ENCODE measurements at places on chromosomes 11 and 22. TPM values are rescaled to one million over a fixed set of nuclear protein-coding genes. Genes with fewer than 3 reads are reported as not detected.

DNA sequence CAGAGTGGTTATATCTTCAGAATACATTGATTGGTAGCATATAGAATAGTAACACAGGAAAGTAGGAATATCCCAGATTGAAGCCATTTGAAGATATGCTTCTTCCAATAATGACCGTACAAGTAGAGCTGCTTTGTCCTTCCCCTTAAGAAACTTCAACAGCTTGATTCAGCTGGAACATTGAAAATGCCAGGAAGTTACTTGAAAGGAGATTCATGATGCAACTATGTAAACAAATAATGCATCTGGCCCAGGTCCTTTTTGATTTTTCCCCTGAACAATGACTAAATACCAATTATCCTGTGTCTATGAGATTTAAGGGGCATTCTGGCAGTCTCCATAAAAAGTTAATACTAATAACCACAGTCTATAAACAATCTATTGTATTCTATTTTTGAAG, 3.0 kb downstream of the DKK3 start:
- DNase-seq = no peak

- no peak for DNase-seq
These were observed 56.1 kb upstream of the FADD start for GRCh38 chr11:70146895-70147520.

DNA sequence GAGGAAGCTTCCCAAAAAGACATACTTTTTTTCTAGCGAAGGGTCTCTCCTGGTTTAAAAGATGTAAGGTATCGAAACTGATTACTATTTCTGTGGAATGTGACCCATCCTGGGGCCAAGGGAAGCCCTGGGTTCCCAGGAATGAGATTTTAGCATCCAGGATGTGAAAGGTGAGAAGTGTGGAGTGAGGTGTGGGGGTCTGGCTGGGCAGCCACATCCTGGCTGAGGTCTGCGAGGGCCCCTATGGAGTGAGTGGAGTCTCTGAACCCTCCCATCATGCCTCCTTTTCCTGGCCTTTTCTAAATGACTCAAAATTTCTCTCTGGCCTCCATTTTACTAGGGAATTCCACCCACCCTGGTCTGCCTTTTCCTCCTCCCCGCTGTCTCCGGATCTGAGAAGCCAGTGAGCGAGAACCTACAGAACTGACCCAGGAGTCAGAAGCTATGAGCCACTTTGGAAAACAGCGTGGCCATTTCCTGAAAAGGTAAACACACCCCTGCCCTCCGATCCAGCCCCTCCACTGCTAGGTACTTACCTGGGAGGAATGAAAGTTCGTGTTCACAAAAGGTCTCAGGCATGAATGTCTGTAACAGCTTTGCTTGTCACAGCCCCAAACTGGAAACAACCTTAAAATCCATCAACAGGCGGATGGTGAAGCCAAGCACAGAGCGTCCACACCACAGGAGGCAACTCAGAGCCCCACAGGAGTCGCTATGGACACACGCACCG, 27.7 kb upstream of the SHANK2 start:
- DNase-seq = no peak

GRCh38 chr22:39236321-39237317, 8.2 kb downstream of the PDGFB start:
- peak; percentile 88 for DNase-seq

DNA sequence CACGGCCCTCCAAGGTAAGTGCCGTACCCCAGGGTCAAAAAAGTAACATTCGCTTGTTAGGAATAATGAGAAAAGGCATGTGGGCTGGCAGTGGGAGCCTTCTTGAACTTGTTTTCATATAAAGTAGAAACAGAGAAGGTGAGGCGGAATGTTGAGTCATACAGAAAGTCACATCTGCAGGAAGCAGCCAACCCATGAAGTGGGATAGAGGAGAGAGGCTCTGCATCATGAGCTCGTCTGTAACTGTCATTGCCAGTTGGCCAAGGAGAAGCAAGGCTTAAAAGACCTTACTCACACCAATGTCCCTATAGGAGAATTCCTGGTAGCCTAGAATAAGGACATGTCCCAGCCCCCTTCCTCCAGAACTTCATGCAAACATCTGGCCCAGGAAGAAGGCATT, 253.3 kb downstream of the BUD13 start:
- DNase-seq = no peak

Gene OR4A47
- not detected for total RNA-seq

DNA sequence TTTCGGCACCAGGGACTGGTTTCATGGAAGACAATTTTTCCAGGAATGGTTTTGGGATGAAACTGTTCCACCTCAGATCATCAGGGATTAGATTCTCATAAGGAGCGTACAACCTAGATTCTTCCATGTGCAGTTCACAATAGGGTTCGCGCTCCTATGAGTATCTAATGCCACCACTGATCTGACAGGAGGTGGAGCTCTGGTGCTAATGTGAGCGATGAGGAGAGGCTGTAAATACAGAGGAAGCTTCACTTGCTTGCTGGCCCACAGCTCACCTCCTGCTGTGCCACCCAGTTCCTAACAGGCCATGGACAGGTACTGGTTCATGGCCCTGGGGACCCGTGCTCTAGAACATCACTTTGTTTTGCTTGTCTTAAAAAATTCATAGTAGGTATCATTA, 41.8 kb upstream of the AMPD3 start:
- no peak for DNase-seq

DNA sequence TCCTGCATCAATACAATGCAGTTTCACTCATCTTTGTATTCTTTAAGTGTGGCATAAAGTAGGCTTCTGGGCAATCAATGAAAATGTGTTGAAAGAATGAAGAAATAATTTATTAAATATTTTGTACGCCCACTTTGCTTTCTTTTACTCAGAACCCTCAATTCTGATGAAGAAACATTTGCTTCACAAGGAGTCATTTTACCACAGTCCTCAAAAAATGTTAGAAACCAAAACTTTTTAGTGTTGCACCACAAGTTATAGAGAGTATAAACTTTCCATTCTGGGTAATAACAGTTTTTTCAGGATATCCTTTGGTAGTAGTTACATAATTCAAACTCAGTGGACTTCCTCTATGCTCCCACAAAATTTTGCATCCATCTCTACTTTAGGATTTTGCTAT, 360.5 kb downstream of the DLG2 start:
- no peak for DNase-seq

- DNase-seq = no peak
These were observed 23.5 kb upstream of the TH start for GRCh38 chr11:2194877-2195755.

DNA sequence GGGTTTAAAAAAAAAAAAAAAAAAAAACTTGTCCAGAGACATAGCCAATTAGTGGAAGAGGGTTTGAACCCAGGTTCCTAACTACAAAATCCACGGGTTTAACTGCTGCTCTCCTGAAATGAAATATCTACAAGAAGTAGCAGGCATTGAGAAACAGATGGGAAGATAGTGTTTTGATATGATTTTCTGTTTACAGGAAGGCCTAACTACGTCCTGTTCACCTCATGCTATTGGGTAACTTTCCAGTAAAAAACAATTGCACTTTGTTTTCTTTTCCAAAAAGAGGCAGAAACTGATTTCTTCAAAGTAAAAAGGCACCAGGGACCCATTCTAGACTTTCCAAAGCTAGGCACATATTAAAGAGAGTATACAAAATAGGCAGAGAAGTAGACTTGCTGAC, 5.9 kb upstream of the C11orf91 start:
- DNase-seq = no peak

Gene FAM181B
- total RNA-seq = 0.27 TPM

GRCh38 chr11:45147891-45148675, 1.6 kb downstream of the PRDM11 start:
- no peak for DNase-seq

GRCh38 chr22:49934160-49934890, 15.9 kb downstream of the CRELD2 start:
- DNase-seq = peak; percentile 89

DNA sequence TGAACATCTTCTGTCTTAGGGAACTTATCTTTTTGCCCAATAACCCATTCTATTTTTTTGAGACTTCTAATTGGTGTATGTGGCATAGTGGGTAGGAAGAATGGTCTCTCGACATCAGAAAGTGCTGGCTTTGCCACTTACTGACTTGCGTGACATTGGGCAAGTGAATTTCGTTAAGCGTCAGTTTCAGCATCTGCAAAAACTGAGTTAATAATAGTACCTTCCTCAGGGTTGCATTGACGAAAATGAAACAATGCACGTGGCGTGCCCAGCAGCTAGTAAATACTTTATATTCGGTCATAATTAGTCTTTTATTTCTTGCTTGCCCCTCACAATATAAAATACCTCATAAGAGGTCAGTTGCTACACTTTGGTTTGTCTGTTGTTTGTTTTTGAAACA, 12.5 kb upstream of the GRIK4 start:
- no peak for DNase-seq

- no peak for DNase-seq
These were observed 63.1 kb downstream of the RAB30 start for GRCh38 chr11:83008581-83008923.

DNA sequence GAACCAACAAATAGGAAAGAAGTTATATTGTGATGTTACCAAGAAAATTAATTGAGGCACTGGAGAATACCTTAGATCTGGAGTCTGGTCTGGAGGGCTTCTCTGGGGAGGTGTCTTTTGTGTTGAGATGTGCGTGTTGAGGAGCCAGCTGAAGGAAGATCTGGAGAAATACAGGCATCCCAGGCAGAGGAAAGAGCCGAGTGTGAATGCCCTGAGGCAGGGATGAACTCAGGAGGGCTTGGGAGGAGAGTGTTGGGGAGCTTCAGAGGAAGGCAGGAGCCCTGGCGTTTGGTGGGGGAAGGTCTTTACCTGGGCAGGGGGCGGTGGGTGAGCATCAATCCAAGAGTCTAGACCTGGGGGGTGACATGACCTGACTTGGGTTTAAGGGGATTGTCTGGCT, 13.1 kb downstream of the SYNGR1 start:
- no peak for DNase-seq

DNA sequence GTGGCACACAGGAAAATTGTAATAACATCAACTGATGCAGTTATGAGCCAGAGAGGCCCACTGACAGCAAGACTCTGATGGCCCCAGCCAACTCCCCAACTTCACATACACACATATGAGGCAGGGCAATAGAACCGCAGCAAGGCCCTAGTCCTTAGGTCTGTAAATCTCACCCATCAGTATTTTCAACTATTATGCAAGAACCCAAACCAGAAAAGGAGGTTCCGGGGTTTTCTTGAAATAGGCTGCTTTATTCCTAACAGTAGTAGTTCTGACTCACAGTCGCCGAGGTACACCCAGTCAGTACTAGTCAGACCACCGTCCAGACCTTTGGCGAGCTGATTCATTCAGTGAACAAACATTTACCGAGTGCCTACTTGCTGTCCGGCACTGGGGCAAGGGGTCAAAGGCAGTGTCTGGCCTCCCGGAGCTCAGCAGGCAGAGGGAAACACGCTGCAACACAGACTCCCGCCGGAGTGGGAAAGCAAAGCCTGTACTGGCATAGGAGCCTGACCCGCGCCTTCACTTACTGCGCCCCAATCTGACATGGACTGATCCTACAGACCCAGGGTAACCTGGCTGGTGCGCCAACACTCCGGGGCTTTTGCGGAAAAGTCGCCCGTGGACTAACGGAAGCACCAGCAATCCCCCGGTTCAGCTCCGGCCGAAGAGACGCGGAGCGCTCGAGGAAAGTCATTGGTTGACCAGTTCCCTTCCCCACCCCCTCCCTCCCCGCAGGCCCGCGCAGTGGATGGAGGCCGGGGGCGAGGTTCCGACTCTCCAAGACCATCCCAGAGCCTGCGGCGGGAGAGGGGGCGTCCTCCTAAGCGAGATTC, 1.3 kb downstream of the PLEKHA7 start:
- no peak for DNase-seq

GRCh38 chr22:50186181-50186714, 535 bp downstream of the TRABD start:
- no peak for DNase-seq

GRCh38 chr11:61609000-61609979, 28.4 kb upstream of the SYT7 start:
- DNase-seq = no peak

Gene BDNF
- total RNA-seq = 8.4 TPM

- DNase-seq = no peak
These were observed 73.5 kb downstream of the SC5D start for GRCh38 chr11:121366038-121366437.

DNA sequence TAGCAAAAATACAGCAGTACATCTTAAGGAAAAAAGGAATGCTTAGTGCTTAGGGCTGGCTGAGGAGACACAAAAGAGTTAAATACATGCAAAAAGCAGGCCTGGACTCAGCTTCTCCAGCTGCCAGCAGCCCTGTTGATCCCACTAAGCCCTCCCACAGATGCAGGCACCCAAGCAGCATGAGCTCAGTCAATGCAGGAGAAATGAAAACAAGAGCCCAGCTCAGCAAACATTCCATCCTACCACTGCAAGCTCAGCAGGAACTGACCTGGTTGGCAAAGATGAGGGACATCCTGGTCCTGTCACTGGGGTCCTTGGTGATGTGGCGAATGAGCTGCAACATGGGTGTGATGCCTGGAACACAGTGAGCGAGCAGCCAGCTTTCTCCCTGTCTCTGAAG, 5.8 kb downstream of the CYB5R2 start:
- DNase-seq = no peak

- peak; percentile 12 for DNase-seq
These were observed 558.7 kb downstream of the BRD1 start for GRCh38 chr22:49268924-49269323.

Gene ADORA2A
- 5.3 TPM for total RNA-seq

DNA sequence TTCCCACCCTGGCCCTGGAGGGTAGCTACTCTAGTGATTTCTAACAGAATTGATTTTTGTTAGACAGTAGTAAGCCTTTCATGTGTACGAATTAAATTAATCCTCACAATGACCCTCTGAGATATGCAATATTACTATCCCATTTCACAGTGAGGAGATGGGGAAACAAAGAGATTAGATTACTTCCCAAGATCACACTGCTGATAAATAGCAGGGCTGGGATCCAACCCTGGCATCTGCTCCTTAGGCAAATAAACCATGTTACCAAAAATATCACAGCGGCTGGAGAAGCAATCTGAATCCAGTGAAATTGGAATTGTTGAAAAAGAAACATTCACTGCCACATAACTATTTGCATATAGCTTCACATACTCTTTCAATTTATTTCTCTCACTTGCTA, 12.8 kb upstream of the CAVIN3 start:
- DNase-seq = no peak

- DNase-seq = no peak
These were observed 21.1 kb downstream of the RTN4R start for GRCh38 chr22:20247010-20247505.

DNA sequence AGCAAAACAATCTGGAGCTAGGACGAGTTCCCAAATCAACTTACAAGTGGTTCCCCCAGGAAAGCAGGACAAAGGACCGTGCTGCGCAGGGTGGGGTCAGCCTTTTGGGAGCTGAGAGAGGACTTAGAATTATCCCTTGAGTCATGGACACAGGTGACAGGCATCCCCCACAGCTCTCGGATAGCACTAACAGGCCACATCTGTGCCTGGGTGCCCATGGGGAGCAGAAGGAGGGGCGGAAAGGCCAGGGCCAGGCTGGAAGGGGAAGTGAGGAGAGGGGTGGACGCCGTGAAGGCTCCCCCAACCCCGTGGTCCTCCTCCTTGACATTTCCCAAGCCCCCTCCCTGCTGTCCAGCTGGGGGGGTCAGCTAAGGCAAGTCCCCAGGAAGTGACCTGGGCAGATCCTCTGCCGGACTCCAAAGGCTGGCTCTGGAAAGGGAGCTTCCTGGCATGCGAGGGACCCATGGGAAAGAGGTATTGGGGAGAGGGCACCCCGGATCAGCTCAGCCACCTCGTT, 31.6 kb upstream of the A4GALT start:
- no peak for DNase-seq
